ENCODE measurements at places on chromosomes 1 and 21.

GRCh38 chr1:206540044-206540780 lies 32.9 kb downstream of the RASSF5 start:
- DNase-seq: no peak

DNA sequence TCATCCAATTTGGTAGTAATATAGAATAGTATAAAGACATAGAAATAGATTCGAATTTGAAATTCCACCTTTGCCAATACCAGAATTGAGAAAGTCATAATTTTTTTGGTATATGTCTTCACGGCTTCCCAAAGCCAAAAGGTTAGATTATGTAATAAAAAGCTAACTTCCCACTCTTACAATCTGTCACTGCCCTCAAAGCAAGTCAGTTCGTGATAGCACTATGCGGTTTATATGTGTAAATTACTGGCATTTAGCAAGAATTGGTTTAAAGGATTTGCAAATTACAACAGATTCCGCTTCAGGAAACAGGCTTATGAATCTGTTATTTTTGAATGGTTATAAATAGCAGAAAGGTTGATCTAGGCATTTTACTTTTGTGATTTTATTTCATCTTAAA lies 679.4 kb upstream of the ADGRL2 start:
- DNase-seq: no peak

DNA sequence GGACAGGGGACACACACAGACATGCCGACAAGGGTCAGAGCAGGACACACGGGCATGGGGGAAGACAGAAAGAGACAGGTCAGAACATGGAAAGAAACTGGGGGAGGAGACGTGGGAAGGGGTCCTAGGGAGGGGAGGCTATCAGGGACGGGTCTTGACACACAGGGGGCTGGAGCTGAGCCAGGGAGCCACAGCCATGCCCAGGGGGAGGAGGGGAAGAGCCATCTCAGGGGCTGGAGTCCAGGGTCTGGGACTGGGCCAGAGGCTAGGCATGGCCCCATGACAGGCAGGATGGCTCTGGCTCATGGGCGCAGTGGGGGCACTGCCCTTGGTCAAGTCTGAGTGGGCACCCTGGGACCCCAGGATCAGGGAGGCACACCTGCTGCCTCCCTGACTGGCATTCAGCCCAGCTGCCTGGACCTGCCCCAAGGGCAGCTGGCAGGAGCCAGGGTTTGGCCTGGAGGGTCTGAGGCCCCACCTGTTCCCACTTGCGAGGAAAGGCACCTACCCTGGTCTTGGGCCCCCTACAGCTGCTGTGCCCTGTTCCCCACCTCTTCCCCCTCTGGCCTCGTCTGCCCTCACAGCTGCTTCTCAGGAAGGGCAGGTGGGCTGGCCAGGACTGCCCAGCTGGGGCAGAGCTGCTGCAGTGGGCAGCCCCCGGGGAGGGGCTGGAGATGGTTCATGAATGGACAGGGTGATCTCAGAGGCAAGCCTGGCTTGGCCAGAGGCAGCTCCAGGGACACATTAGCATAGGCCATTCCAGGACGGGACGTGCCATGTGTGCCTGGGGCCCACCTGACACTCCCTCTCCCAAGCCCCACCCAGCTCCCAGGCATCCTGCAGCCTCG lies 42.9 kb downstream of the HSPG2 start:
- DNase-seq: no peak

DNA sequence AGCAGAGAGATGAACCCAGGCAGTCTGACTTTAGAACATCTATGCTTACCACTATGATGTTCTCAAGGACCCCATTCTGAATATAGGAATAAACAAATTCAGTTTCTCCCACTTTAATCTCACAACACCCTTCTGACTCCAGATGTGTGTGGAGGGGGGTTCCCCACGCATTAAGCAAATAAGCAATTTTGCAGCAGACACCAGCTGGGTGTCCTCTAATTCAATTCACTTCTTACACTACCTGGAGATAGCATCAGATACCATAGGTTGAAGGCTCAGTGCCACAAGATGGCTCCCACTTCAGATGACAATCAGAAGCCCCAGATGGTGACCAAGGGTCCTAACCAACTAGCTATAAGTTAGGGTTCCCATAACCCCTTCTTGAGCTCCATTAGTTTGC lies 30.3 kb upstream of the CEP350 start:
- DNase-seq: no peak

DNA sequence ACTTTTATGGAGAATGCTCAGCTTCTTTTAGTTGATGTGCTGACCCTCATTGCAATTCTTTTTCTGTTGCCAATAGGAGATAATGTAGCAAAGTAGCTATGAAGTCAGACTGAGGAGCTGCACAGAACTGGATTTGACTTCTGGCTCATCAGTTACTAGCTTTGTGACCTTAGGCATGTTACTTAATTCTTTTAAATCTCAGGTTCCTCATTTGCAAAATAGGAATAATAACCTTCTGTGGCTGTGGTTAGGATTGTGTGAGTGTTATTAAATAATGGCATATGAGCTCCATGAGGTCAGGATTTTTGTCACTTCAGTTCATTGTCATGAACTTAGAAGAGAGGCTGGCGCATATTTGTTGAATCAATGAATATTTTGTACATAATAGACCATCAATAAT lies 237.6 kb upstream of the SGIP1 start:
- no peak for DNase-seq

- peak; percentile 89 for DNase-seq
These were observed 41.0 kb upstream of the HAO2 start for GRCh38 chr1:119327450-119328155.

DNA sequence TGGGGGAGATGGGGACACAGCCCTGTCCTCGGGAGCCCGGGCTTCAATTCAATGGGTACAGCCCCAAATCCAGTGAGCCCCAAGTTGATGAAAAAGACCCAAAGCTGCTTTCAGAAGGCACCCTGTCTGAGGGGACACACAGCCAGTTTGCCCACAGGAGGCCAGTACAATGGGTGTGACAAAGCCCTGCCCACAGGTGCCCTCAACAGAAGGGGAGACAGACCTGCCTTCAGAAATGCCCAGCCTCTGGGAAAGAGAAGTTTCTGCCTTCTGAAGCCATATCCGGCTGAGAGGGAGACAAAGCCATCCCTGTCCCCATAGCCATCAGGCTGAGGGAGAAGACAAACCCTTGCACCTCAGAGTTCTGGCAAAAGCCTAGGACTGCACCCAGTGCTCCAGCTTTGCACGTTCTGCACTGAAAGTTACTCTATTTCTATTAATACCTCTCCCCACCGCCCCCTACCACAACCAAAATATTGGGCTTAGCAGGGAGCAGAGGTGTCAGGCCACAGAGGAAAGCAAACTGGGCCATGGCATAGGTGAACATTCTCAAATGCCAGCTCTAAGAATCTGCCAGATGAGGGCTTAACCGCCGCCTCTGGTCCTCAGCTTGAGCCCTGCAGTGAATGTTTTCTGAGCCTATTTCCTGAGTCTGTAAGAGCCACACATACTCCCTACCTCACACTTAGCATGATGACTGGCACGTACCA lies 18.0 kb upstream of the PTAFR start:
- DNase-seq: no peak

DNA sequence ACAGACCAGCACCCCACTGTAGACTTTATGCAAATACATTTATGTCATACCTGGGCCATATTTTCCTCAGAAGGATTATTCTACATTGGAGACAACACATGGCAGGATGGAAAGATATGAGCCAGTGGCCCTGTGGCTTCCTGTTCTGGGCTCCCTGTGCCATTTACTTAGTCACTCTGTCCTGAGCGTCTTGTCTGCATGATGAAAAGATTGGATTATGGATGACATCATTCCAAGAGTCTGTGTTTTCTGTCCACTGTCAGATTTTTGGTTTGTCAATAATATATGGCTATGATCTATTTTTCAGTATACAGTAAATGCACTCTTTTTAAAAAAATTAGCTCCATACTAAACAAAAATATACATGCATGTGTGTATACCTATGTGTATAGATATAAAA lies 30.8 kb downstream of the IGSF5 start:
- no peak for DNase-seq
